ENCODE measurements at places on chromosomes 5 and 9. TPM values are rescaled to one million over a fixed set of nuclear protein-coding genes. Genes with fewer than 3 reads are reported as not detected.
A peak's percentile ranks its signal among the peaks of the same experiment; 100 is the strongest.

- no peak for DNase-seq
Measured at GRCh38 chr5:128778474-128778873, 186.8 kb upstream of the SLC27A6 start.

DNA sequence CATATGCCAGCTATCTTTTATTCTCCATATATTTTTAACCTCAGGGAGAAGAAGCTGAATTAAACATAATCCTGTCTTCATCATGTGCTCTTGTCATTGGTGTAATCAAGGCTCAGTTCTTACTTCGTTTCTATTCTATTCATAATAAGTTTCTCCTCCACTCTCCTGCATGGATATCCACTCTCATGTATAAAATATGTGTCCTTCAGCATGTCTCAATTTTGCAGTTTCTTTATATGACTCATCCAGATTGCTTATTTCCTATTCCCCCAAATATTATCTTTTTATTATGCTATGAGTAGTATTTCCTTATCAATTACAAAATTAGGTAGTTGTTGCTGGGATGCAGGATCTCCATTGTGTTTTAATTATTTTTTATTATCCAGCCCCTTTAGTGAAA is 643.7 kb upstream of the ACO1 start:
- DNase-seq = no peak

The RNF183 gene
- 8.1 TPM for polyA plus RNA-seq

- DNase-seq = no peak
Measured at GRCh38 chr9:103889989-103890388, 204.1 kb upstream of the SMC2 start.

The SREK1 gene
- polyA plus RNA-seq = 22.2 TPM

- no peak for DNase-seq
Measured at GRCh38 chr5:17678751-17679324, 44.6 kb downstream of the TAF11L14 start.

DNA sequence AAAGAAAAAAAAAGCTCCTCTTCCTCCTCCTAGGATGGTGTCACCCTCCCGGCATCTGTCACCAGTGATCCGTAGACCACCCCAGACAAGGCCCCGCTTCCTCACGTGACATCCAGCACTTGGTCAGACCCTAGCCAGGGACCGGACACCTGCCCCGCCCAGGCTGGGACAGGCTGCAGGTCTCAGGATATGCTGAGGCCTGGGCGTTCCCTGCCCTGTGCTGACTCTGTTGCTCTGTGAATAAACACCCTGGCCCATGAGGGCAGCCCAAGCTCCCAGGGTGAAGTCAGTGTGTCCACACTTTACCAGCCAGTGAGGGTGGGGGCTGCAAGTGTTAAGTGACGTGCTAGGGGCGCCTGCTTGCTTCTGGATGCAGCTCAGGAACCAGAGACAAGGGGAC is 5.6 kb downstream of the EDF1 start:
- no peak for DNase-seq

- DNase-seq = no peak
Measured at GRCh38 chr9:38025166-38025565, 43.9 kb downstream of the SHB start.

The CAMK4 gene
- polyA plus RNA-seq = 0.37 TPM

DNA sequence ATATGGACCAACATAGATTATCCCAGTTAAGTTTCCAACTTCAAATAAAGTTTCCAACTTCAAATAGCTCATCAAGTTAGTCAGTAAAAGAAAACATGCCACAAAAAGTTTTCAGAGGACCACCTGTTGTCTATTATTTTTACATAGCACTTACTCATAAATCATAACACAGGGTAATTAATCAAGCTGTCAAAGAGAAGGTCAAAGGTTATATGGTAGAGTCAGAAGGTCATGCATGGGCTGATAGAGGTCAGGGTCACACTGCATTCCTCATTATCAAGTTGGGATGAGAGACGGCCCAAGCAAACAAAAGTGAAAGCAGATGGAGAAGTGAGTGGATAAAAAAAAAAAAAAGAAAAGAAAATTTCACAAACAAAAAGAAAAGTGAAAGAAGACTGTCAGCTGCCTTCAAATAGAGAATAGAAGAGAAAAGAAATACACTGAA is 145.5 kb upstream of the POU5F2 start:
- no peak for DNase-seq

The IPO11 gene
- 18.5 TPM for polyA plus RNA-seq

The LRRC19 gene
- polyA plus RNA-seq = 17.6 TPM

The SOHLH1 gene
- polyA plus RNA-seq = not detected

DNA sequence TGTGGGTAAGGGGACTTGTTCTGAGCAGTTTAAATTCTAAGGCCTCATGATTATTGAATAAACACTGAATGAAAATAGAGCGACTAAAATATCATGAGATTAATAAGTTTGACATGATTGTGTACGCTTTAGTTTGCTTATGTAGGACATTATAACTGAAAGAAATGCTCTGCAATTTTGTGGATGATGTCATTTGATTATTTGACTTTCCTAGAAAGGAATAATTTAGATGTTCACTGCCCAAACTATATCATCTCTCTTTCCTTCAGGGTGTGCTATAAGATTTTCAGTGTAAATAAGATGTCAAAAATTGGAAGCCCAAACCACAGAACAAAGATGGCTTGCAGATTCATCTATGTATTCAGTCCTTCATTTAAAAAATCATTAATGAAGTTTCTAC is 115.7 kb upstream of the MTAP start:
- no peak for DNase-seq

DNA sequence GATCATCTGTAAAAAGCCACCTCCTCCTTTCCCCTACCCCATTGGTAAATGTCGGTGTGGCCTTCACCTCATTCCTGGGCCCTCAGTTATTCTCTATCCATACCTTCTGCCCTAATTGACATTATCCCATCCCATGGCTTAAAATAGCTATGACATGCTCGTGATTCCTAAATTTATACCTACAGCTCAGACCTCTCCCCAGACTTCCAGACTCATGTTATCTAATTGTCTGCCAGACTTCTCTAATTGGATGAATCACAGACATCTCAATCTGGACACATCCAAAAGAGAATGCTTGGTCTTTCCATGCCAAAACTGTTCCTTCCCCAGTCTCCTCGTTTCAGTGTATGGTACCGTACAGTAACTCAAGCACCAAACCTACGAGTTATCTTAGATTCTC is 113.0 kb upstream of the GPR151 start:
- no peak for DNase-seq

DNA sequence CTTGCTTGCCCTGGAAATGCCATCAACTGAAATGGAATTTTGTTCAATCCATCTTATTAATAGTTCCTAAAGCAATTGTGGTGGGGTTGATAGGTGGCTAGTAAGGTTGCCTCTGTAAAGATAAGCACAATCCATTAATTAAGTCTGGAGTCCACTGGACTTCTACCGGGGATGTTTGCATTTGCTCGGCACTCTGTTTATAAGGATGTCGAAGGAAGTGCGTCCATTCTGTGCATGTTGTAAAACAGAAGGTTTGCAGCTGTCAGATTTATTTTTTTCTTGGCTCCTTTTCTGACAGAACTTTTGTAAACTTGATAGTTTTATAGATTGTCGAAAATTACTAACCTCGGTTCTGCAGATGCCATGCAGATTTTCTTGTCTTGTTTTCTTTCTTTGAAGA is 12.8 kb upstream of the TNFAIP8 start:
- DNase-seq = peak; percentile 79

GRCh38 chr5:102554082-102554481 is 55.3 kb upstream of the SLCO6A1 start:
- DNase-seq = peak; percentile 30

Data from kidney (tissue), 22 donors.